ENCODE measurements at places on chromosomes 4 and X.

DNA sequence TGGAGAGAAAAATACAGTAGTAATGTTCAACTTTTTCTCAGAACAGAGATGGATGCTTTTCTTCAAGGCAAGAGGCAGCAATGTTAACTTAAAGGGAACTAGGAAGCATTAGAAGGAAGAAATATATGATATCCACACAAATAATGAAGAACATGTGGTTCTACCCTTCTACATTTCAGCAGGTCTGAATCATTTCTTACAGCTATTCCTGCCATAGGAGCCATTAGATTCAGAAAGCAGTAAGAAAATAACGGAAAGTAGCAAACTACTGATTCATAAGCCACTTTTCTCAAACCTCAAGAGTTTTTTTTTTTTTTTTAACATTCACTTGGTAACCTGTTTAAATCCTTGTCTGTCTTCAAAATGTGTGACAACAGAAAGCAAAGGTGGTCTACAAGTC lies 1251.6 kb upstream of the AGA start:
- no peak for DNase-seq

- no peak for DNase-seq
These were observed 53.0 kb upstream of the RAPGEF2 start for GRCh38 chr4:159049780-159050375.

DNA sequence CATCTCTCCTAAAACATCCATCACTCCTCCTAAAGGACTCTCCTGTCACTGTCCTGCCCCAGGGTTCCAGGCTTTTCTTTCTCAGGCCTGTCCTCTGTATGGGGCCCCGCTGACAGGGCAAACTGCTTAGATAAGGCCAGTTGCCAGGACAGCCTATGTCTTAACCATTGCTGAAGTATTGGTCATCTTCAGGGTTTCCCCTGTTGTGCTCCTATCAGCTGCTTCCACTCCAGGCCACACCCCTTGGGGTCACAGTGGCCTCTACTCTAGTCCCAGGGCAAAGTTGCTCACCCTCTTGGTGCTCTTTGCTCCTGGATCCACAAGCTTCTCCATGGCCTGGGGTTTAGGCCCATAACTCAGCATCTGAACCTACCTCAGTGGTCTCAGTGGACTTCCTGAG lies 138.0 kb upstream of the PJA1 start:
- no peak for DNase-seq

- DNase-seq, result no peak
These were observed 54.2 kb upstream of the GIMD1 start for GRCh38 chr4:106422766-106423165.

DNA sequence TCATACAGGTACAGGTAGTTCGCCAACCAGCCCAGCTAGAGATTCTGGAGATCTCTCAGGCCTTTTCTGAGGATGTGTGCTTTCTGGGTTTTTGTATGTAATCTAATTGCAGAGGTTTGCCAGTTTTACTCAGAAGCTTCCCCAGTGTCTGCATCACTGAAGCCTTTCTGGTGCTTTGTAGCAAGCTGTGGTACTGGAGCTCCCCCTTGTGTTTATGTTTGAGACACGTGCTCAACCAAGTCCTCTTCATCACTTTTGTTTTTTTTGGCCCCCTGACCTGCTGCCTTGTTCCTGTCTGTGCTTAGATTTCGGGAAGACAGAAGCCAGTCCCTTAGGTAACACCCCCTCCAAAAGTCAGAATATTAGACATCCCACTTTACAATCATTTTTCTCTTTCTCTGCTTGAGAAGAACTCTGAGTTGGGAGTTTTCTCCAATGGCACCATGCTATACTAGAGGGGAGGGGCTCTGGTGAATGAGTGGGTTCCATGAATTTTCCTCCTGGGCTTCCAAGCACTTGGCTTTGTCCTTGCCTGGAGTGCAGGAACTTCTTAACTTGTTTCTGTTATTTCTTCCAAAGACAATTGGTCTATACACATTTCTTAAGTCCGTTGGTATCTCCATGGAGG lies 128.4 kb upstream of the TBC1D9 start:
- no peak for DNase-seq

GRCh38 chr4:177951026-177951425 lies 508.8 kb upstream of the AGA start:
- DNase-seq, result no peak

DNA sequence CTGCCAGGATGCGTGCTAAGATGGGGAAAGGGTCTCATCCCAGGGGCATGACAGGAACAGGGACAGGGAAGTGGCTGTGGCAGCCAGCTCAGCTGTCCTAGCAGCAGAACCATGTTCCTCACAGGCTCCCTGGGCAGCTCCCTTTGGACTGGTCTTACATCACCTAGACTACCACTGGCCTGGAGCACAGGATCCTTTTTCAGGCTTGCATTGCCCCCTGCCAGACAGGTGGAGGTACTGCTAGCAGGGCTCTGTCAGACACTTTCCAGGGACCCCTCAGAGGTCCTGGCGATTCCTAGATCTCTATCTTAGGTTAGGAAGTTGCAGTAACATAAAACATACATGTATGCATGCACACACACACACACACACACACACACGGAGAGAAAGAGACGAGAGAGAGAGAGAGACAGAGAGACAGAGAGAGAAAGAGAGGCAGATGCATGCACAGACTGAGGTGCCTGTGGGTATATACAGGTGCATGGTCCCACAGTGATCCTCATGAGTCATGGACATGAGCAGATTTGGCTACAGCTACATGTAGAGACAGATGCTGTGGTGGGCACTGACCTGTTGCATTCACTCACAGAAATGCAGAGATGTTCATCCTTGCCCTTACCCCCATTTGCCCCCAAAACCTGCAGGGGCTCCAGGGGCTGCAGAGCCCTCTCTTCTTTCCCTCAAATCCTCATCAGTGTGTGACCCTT lies 63.6 kb downstream of the STARD8 start:
- no peak for DNase-seq

DNA sequence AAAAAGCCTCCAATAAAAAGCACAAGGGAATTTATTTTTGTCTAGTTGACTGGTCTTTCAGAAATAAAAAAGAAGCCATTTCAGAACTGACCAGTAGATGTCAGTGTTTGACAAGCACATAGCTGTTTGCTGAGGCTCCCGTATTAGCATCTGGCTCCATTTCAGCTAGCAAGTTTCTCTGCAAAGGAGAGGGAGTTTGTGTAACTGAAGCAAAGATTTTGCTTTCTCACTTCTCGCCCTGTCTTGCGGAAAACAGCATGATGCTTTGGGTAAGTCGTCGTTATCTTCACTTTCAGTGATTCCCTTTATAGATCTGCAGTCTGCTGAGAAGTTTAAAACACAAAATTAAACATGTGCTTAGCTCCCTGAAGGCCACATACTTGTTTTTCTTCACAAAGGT lies 85.5 kb downstream of the CT47B1 start:
- DNase-seq, result no peak

DNA sequence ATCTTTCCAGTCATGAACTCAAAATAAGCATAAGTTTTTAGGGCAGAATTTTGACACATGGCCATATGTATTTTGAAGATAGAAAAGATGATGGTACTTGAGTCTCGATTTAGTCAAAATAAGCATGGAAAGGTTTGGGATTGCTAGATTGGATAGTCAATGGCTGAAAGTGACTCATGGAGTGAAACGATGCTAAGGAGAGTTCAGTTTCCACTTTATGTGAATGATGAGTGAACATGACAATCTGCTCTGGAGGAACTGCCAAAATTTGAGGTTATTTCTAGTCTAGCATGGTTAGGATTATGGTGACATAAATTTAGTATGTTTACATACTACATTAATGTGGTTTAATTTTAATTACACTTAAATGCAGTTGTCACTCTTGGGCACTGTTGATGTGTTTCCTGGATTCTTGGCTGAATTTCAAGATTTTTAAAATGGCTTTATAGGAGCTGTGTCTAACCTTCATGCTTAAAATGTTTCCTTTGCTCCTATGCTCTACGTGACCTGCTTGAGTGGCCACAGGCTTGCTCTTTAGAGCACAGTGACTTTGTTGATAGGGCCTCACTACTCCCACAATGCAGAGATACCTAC lies 17.1 kb downstream of the DDX3X start:
- DNase-seq, result no peak

- no peak for DNase-seq
These were observed 19.3 kb upstream of the SLAIN2 start for GRCh38 chr4:48322063-48322462.

DNA sequence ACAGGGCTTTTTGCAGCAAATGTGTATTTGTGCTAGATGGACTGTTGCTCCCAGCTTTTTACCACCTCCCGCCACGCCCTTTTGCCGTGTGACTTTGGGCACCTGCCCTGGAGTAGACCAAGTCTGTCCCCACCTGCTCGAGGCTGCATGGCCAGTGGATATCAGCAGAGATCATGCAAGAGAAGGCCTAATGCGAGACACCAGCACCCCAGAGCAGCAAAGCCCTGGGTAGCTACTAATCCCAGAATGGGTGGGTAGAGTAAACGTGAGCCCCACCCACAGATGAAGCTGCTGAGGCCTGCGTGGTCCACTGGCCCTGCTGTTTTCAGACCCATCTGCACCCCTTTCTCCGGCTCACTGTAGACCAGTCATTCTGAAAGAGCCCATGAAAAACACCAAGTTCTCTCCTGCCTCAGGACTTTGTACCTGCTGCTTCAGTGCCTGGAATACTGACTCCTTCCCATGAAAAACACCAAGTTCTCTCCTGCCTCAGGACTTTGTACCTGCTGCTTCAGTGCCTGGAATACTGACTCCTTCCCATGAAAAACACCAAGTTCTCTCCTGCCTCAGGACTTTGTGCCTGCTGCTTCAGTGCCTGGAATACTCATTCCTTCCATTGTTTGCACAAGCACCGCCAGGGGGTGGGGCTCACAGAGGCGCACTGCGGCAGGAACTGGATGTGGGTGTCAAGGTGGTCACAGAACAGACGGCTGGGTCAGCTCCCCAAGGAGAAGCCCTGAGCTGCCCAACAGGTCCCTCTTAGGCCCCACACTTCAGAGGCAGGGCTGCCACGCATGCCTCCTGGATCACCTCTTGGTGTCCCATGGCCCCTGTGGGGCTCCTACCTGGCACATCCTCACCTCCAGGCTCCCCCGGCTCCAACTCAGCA lies 5.1 kb upstream of the TNIP2 start:
- DNase-seq, result no peak

DNA sequence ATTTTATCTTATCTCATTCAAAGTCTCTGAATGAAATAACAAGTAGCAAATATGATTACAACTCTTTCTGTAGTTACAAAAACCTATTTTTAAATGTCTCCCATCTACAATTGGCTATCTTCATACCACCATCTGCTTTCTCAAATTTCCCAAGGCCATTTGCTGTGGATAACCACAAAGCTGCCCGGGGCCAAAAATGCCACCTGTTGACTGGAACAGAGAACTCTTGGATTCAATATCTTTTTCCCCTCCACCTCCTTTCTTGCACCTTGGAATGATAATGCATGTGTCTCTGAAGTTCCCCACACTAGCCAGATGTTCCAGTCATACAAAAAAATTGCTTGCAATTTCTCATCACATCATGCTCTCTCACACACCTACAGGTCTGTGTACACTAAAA lies 93.3 kb upstream of the SCML1 start:
- DNase-seq, result no peak

GRCh38 chrX:73268463-73268862 lies 53.8 kb upstream of the NAP1L2 start:
- no peak for DNase-seq

Data from stimulated activated CD4-positive, alpha-beta T cell treated with anti-CD3 and anti-CD28 coated beads, TNF-alpha, amount 100 ng/mL, for 1 hour (primary cell).